ENCODE measurements at places on chromosomes 5 and 9.

DNA sequence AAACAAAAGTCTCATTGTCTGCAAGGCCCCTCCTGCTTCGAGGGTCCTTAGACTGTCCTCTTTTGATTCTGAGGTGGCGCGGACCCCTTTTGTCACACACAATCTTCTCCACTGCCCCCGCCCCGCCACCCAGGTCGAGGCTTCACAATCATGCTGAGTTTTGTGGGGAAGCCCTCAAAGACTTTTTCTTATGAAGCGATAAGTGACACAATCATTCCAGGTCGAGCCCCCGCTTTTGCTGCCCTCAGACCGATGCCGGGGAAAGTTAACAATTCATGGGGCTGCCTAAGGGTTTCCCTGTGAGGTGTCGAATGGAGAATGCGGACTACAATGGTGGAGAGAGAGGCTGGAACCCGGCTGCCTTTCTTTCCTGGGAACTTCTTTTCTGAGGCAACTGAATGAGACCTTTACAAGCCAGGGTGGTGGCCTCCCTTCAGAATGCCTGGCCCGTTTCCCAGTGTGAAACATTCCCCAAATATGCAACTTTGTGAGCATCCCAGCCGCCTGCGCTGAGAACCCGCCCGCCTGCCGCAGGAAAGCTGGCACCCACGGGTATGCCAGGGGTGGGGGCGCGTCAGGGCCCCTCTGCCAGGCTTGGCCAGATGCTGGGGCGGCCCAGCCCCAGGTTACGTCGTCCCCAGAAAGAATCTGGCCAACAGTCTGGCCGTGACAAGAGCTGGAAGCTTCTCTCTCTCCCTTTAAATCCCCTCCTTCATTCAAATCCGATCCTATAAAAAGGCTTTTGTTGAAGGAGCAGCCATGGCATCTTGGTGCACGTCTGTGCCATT, 71.9 kb downstream of the MAP1B start:
- DNase-seq = no peak

DNA sequence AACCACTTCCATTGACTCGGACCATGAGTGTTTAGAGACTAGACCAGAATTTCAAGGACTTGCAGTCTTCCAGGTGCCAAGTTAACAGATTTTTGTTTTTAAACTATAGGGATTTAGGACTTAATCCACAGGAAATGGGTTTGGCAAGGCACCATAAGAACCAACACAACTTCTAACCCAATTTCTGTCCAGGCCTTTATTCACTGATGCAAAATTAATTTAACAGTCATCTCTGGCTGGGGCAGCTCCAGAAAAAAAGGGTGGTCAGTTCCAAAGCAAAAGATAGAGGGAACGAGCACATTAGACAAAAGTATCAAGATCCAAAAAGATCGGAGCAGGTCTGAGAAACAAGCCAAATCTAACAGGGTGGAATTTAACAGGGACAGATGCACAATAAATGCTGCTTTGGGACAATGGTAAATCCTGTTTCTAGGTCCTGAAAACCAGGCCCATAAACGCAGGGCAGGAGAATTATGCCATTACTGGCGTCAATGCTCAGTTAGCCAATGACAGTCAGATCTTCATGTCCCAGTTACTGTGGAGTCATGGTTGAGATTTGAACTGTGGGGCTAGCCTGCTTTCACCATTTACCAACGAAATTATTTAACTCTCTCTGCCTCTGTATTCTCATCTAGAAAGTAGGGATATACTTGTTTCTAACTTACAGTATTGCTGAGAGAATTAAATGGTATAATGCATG, 590.8 kb upstream of the BRINP1 start:
- no peak for DNase-seq

- DNase-seq = no peak
Observed at GRCh38 chr9:109426626-109427402, 71.3 kb downstream of the PTPN3 start.

DNA sequence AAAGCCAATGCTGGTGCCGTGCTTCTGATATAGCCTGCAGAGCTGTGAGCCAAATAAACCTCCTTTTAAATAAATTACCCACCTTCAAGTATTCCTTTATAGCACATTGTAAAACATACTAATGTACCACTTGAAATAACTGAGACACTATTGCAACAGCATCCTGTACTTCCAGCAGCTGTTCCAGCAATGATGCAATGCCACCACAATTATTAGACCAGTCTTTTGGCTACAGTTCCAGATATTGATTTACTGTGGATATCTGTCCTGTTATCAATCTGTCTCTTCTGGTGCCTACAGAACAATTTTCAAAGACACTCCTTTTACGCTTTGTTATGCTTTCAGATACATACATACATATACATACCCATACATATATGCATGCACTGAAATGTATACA, 567.9 kb downstream of the TAF11L14 start:
- no peak for DNase-seq

GRCh38 chr5:176889321-176890280, 9.5 kb downstream of the HK3 start:
- DNase-seq = no peak

- DNase-seq = no peak
Observed at GRCh38 chr9:81225596-81225995, 463.8 kb downstream of the TLE1 start.

- no peak for DNase-seq
Observed at GRCh38 chr9:23825700-23826099, 340 bp downstream of the ELAVL2 start.

GRCh38 chr5:2166979-2167377, 284.3 kb upstream of the IRX4 start:
- no peak for DNase-seq

- no peak for DNase-seq
Observed at GRCh38 chr5:141135718-141136266, 786 bp downstream of the PCDHB5 start.

- no peak for DNase-seq
Observed at GRCh38 chr9:98375138-98375726, 119.8 kb upstream of the TBC1D2 start.

DNA sequence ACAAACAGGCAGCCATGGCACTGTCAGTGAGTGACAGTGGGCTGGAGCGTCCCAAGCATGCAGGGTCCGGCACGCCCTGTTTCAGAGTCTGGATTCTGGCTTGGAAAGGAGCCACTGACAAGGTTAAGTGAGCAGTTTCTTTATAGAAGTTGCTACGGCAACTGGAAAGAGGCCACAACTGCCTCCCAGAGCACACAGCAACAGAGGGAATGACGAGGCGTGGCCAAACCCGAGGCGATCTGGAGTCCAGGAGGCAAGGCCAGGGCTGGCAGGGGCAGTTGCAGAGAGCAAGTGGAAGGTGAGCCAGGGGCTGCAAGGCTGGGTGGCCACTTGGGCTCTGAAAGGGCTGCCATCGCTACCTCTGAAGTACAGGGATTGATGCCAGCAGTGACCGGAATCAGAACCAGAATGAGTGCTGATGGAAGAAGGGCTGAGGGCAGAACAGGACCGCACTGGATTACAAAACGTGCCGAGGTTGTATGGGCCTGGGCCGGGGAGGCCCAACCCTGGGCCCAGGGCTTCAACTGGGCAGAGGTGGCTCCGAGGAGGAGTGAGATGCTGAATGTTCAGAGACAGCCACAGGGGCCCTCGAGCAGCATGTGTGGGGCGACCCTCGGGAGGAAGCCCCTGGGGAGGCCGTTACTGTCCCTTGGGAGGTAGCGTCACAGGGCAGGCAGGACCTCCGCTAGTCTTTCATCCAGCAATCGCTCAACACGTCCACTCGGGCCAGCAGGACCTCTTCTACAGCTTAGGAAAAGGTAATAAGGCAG, 4.6 kb downstream of the MRPL41 start:
- DNase-seq = no peak

DNA sequence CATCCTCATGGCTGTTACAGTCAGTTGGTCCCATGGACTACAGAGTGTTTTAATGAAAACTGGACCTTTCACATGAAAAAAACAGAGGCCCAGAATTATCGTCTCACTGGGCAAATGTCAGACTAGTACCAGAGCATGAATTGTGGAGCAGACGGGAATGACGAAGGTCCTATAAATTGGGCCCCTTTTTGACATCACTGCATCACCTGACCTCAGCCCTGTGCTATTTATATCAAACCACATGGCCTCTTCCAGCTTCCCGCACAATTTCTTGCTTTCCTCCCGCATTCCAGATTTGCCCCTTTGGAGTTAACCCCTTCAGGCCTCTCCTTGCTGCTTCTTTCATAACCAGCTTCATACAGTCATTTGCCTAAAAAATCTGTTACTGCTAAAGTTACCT, 301.7 kb downstream of the ATPSCKMT start:
- no peak for DNase-seq

DNA sequence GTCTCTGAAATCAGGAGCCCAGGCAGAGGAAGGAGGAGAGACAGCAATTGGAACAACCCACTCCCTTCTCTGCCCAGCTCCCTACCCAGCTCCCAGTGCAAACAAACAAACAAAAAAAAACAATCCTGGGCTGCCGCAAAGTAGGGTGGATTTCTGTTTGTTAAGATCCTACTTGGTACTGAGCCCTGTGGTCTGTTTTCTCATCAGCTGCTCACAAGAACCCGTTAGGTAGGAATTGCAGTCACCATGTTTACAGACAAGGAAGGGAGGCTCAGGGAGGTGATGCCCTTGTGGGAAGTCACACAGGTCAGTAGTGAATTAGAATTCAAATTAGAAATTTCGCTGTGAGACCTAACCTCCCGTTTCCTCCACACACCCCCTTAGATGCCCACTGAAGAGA, 128.8 kb upstream of the RAD23B start:
- no peak for DNase-seq

DNA sequence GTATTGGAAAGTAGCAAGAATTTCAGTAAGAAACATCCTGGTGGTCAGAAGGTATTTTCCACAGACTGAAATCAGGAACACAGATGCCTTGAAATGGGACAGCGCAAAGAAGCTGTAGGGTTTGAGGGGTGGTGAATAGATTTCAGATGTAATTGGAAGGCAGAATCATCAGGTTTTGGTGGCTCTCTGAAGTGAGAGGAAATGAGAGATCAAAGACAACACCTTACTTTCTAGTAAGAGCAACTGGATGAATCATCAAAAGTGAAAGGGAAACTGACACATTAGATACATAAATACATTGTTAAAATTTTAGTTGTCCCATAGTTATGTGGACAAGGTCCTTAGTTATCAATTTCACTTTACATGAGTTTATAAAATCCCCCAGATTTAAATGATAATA, 188.2 kb upstream of the SLC27A6 start:
- no peak for DNase-seq

DNA sequence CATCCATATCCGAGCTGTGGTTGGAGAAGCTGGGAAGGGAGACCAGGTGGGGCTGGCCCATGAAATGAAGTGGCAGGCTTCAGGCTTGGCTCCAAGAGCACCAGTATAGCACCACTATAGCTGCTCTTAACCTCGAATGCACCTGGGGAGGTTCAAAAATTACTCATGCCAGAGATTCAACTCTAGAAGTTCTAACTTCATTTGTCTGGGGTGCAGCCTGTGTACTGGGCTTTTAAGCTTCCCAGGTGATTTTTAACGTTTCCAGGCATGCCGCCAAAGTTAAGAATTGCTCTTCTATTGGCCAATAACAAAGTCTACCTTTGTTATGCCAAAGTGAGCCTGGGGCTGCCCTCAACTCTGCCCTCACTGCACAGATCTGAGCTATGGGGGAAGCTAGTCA, 458 bp downstream of the PRSS3 start:
- no peak for DNase-seq

DNA sequence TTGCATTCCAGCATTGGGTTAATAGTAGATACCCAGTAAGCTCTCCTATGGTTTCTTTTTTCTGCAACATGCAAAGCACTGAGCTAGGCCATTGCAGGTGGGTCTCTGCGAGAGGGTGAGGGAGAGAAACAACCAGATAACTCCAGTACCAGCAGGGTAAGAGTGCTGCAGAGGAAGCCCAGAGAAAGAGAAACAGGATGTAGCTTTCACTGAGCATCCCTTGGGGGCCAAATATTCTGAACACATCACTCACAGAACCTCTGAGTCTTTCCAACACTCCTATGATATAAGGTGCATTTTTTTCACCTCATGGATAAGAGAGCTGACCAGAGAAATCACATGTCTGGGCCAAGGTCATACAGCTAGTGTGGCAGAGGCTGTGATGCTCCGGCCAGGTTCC, 76.7 kb downstream of the TRIM32 start:
- DNase-seq = no peak

DNA sequence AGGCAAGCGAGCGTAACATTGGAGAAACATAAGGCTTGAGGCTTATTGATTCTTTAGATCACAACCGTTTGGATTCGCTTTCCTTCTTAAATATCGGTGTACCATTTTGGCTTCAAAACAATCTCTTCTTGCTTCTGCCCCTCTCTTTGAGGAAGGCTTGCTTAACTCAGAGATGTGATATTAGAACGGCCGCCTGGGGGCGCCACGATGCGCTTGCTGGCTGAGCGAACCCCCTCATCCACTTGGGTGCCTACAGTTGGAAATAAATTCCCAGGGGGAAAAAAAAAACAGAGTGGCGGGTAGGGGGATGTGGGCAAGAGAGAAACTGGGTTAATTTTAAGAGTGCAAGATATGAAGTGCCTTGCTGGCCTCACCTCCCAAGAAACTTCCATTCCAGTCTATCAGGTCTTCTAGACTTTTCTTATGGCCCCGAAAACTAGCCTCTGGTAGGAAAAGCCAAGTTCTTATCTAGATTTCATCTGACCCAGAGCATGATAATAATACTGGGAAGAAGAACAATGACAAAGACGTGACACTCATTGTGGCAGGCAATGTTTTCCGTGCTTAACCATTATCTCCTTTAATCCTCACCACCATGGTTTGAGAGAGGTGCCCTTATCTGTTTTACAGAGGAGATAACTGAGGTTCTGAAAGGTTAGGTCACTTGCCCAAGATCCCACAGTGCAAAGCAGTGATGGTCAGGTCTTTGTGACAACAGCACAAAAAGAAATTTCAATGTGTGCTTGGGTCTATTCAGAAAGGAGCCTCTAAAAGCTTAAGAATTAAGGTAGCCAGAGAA, 115.8 kb downstream of the DPYSL3 start:
- DNase-seq = no peak

DNA sequence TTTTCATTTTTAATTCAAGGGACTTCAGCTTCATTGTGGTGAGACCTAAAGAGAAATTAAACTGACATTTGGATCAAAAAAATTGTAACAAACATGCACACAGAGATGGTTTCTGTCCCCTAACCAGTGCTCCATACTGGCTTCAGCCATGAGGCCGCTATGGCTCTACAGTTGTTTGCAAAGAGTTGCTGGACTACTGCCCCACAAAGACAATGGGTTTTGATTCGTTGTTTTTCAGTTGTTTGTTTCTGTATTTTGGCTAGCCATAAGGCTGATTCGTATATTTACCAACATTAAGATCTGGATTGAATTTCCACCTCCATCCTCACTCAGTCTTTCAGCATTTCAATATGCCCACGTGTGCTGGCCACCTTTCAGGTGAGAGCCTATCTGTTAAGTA, 163.7 kb upstream of the KIF2A start:
- no peak for DNase-seq

GRCh38 chr9:109730228-109730627, 49.8 kb upstream of the PALM2AKAP2 start:
- DNase-seq = no peak

DNA sequence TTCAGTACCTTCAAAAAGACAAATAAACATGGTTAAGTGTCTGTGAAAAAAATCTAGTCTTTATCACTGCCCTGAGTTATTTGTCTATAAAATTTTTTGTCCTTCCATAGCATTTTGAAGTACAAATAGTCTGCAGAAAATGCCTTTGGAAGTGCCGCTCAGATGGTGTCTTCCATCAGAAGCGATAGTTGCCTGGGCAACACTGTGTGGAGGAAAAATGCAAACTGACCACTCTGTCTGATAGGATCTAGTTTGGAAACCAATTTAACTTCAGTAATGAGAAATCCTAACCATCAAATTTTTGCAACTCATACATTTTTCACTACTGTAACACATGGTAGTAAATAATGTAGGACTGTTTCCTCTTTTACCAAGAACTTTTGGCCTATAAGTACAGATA, 449.9 kb downstream of the PRELID2 start:
- no peak for DNase-seq
